Right cardiac atrium (tissue), 5 donors: ENCODE measurements at places on chromosomes 6 and 20.

- no peak for DNase-seq
Observed at GRCh38 chr6:158960026-158960425, 40.0 kb downstream of the RSPH3 start.

DNA sequence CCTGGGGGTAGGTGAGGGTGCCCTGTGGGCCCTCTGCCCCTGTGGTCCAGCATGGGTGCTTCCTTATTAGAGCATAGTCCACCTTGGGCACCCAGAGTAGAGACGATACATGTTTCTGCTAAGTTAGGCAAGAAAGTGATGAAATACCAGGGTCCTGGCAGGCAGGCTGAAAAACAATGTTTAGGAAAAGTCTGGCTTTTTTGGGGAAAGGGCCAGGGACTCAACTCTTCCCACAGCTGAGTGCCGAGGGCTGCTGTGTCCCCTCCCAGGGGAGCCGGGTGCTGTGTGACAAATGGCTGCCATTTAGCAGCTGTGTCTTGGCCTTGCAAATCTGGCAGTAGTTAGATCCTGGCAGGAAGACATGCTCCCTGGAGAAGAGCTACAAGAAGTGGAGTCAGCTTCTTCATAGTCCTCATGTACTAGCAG is 61.5 kb downstream of the RREB1 start:
- peak; percentile 86 for DNase-seq

DNA sequence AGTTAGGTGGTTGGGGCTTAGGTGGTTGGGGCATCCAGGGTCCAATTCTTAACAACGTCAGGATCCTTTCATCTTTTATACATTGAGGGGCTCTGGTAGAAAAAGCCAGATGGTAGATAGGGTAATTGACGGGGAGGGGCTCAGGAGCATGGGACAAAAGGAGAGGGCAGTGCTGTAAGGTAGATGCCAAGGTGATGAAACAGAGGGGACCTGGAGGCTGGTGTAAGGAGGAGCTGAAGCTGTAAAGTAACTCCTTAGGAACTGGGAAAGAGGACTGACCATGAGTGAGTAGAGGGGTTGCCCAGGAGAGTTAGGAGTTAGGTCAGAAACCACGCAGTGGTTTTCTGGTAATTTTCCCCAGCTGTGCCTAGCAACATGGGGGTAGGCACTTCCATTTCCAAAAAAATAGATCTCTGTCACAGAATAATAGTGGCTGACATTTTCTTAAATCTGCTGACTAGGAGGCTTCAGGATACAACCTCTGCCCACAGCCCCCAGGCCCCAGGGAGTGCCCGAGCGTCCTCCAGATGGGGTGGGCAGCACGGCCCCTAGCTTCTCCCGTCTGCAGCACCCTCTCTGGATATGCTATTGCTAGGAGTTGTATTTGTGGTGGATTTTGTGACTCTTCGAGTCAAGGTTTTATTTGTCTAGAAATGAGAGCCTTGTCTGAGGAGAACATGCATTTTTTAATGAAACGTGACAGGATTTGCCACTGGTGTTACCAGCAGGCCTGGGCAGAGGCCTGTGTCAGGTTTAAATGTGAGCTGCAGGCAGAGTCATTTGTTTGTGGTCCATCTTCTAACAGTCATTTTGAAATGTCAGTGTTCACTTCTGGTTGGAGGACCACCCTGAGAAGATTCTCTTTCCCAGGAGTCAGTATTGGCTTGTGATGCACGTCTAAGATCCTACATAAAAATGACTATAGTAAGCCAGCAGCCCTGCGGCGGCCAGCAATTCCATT is 44.6 kb downstream of the TULP4 start:
- no peak for DNase-seq

- no peak for DNase-seq
Observed at GRCh38 chr20:4633780-4634179, 87.9 kb upstream of the PRND start.

GRCh38 chr6:86682297-86682696 is 255.0 kb upstream of the HTR1E start:
- no peak for DNase-seq

DNA sequence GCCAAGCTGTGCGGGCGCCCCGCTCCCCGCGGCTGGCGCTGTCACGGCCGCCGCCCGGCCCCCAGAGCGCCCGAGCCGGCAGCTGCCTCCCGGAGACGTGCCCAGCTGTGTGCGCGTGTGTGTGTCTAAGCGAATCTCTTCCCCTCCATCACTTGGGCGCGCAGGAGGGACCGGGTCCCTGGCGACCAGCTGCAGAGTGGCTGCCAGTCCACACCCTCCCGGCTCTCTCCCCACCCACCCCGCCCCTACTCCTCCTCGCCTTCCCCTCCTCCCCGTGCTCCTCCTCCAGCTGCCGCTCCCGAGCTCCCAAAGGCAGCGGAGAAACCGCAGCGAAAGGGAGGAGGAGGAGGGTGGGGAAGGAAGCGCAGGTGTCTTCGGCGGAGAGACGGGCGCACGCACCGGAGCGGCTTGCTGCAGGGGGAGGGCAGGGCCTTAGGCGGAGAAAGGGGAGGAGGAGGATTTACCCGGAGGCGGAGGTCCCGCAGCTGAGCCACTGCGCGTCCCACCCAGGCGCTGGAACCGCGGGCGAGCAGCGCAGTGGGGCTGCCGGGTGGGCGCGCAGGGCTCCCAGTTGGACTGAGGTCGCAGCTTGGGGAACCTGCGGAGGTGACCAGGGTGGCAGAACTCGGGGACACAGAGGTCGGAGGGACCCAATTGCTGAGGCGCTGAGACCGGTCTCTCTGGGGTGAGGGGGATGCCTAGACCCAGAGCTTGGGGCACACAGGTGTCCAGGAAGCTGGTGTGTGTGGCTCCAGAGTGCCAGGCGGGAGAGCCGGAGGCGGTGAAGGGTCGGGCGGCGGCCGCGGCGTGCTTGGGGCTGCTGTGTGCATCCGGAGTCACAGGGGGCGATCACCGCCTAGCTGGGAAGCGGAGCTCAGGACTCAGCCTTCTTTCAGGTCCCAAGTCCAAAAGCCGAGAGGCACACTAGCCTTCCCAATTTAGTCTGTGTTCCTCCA is at the start of gene HS3ST5:
TSS of gene HS3ST5 (minus strand) at position 198 of the 956 bp plus-strand sequence. CDS start 280,178 bp downstream, outside the sequence.
- DNase-seq = peak; percentile 55

GRCh38 chr6:150293423-150294173 is 75.2 kb upstream of the IYD start:
- DNase-seq = no peak

GRCh38 chr20:53413186-53413631 is 180.4 kb downstream of the ZNF217 start:
- DNase-seq = peak; percentile 50

DNA sequence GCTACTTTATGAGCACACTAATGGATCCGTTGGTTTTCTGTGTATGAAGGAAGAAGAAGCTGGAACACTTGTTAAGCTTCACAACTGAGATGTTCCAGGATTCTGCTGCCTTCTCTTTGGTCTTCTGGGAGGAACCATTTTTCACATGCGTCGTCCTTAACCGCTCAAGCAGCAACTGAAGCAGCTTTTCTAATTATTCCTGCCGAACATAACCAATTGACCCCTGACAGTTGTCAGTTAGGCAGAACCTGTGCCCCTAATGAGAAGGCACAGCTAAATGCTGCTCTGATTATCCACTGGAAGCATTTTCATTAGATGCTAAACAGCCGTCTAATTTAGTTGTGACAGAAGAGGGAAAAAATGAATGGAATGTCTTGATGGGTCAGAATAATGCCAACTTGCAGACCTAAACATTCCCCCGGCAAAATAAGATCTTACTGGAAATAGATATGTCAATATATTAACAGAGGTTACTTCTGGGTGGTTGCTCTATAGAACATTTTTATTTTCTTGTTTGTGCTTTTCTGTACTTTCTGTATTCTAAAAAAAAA is 85.0 kb upstream of the SMLR1 start:
- no peak for DNase-seq

GRCh38 chr6:110355022-110355421 is 3.1 kb downstream of the METTL24 start:
- DNase-seq = no peak

DNA sequence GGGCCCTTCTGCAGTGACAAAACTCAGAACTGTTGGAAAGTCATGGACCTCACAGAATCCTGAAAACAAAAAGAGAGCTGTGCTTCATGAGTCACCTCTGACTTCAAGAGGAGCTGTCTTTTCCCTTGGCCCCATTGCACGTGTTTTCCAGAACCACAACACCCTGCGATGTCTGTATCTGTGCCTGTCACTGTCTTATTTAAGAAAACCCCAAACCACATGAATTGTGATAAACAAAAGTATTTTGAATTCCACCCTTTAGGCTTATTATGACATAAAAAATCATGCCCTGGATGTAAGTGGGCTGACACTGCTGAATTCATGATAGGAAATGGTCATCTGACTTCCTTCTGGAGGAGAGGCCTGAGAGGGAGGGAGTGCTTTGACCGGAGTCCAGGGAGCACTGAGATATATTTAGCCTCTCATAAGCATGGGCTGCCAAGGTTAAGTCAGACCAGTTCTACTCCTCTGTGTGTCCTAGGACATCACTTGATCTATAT is 96.4 kb upstream of the DUSP22 start:
- DNase-seq = peak; percentile 66

- no peak for DNase-seq
Observed at GRCh38 chr20:54272901-54273488, 65.1 kb downstream of the PFDN4 start.
